ENCODE measurements at places on chromosomes 5 and 9.

DNA sequence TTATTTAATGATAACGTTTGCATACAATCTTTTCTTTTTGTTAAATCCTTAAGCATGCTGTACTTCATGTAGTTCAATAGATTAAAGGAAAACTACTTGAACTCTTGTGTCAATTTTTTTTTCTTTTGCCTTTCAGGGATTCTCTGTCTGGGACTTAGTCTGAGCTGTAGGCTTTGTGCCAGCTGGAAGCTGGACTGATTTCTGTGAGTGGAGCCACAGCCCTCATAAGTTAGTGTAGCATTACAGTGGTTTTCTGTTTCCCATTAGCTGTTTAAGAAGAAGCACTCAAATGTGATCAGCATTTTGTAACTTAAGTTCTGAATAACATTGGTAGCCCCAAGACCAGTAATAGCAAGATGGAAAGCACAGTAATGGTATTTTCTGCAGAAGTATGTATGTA is 330.6 kb upstream of the MEF2C start:
- DNase-seq, result no peak

DNA sequence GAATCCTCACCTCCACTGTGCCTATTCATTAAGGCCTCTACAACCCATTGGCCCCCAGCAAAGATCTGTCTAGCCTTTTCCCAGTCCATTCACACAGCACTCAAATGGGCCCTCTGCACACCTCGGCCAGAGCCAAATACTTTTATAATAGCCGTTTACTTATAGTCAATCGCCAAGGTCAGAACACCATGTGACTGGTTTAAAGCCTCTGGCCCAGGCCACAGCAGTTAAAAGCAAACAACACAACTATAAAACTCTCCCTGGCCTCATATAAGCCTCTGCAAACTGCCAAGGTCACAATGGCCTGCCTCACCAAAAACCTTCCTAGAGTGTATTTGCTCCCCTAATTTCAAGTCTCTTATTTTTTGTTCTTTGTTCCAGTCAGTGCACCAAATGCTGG is 562.6 kb downstream of the CAAP1 start:
- DNase-seq, result no peak

DNA sequence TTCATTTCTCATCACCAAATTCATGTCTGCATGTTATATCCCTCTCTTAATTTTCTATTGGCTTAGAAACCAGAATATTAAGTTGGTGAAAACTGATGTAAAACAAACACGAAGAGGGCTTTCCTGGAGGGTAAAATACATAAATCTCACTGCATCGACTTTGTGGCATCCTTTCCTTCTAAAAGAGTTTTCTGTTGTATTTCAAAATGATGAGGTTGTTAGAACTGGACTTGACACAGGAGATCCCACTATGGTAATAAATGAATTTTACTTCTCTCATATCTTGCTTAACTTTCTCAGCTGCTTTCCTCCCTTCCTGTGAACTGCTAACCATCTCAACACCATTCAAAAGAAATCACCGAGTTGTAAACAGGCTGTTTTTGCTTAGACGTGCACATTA is 162.0 kb upstream of the TRPC7 start:
- no peak for DNase-seq

GRCh38 chr9:110623462-110624025 is 44.0 kb upstream of the SVEP1 start:
- no peak for DNase-seq

- DNase-seq, result no peak
Measured at GRCh38 chr5:149765932-149766331, 35.8 kb downstream of the PPARGC1B start.

DNA sequence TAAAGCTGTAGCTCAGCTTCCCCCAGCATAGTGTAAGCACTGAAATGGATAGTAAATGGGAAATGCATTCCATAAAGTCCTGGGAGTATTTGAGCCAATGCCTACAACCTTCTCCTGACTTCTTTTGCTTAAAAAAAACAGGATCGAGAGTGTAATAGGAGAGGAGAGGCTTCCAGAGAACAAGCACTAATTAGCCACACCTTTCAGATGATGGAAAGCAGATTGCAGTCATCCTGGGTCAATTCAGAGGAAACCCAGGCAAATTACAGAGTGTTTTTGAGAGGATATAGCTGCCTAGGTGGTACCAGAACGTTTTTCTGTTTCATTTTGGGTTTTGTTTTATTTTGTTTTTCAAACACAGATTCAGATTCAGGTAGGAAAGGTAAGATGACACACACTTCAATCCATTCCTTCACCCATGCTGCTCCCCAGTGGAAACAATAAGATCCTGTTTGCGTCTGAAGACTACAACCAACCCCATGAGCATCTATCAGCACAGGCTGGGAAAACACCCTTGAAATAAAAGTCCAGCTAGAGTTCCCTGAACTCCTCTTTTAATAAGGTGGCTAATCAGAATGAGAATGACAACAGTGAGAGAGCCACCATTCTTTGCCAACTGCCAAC is 95.6 kb downstream of the RFK start:
- no peak for DNase-seq

- DNase-seq, result no peak
Measured at GRCh38 chr9:2638871-2639673, 17.5 kb downstream of the VLDLR start.

DNA sequence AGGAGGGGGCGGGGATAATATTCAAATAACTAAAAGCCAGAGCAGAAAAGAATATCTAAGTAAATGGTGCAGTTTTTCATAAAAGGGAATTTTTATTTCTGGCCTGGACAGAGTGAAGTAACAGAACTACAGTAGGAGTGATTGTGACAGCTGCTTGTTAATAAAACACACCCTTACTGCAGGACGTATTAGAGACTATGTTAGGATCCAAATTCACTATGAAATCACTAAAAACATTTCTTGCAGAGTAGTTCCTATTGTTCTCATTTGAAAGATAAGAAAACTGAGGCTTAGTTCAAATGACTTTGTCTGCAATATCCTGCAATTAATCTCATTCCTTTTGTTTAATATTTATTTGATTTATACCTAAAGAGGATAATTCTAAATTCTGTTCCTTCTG is 39.5 kb downstream of the FAM174A start:
- DNase-seq, result no peak

GRCh38 chr5:39102684-39103155 is 28.5 kb upstream of the RICTOR start:
- no peak for DNase-seq

GRCh38 chr5:28014779-28015178 is 976.4 kb upstream of the CDH9 start:
- DNase-seq, result no peak

- no peak for DNase-seq
Measured at GRCh38 chr5:125476901-125477585, 730.6 kb upstream of the ZNF608 start.

- no peak for DNase-seq
Measured at GRCh38 chr9:133714606-133715294, 23.4 kb downstream of the SARDH start.

DNA sequence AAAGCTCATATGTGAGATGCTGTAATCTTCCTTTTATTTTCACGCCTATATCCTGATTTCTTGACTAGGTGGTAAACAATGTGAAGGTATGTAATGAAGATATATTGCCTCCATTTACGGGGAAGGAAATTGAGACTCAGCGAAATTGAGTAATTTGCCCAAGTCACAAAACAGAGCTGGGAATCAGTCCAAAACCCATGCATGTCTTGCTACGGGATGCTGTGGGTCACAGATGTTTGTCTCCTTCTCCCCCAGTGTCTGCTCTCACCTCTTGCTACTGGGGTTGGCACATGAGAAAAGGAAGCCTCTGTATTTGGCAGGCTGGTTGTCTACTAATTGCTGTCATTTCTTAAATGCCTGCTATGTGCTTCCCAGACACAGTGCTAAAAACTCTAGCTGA is 53.7 kb upstream of the TEX48 start:
- DNase-seq, result no peak

- no peak for DNase-seq
Measured at GRCh38 chr5:122703203-122703602, 71.7 kb upstream of the SNX2 start.

DNA sequence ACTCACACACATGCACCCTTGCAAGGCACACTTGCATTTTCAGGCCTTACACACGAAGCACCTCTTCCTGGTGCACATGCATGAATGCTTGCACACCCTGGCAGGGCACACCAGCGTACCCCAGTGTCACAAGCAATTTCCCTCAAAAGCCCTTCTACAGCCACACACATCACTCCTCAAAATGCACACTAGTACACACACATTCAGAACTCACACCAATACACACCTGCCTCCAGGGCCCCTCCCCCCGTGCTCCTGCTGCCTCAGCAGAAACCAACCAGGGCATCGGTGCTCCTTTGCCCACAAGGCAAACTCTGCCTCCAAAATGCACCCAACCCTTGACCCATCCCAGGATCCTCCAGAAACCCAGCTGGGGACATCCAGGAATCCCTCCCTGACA is 1.2 kb downstream of the CAMK2A start:
- DNase-seq, result no peak

GRCh38 chr5:137205231-137206027 is 293.7 kb downstream of the SPOCK1 start:
- DNase-seq, result no peak

Data from T-helper 1 cell (primary cell).